ENCODE measurements at places on chromosomes 4 and X. TPM values are rescaled to one million over a fixed set of nuclear protein-coding genes. Genes with fewer than 3 reads are reported as not detected.
A peak's percentile ranks its signal among the peaks of the same experiment; 100 is the strongest.

- DNase-seq: no peak
These were observed 7.8 kb downstream of the SERTM2 start for GRCh38 chrX:111519215-111519614.

DNA sequence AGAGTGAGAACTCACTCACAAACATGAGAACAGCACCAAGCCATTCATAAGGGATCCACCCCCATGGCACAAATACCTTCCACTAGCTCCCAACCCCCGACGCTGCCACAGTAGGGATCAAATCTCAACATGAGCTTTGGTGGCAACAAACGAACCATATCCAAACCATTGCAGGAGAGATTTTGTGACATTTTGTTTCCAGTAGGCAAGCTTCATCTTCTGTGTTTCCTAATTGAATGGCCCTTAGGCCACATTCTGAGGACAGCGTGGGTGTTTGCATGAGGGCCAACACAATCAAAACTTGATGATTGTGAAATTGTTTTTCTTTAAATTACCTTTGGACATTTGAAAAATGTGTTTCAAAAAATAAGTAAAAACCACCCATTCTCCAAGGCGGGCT, 102.6 kb upstream of the LNX1 start:
- DNase-seq: no peak

DNA sequence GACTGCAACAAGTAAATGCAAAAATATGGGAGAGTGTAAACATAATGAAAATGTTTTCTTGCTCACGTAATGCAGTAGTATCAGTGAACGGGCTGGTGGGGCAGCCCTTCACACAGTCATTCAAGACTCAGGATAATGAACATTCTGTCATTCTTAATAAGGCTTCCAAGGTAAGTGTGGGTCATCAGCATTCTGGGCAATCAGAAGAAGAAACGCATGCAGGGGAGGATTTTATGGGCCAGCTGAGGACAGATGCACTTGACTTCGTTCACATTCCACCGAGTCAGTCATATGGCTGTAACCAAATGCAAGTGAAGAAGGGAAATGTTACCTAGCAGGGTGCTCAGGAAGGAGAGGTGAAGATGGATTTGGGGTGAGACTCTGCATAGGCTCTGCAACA, 68.0 kb upstream of the MAP9 start:
- DNase-seq: no peak

DNA sequence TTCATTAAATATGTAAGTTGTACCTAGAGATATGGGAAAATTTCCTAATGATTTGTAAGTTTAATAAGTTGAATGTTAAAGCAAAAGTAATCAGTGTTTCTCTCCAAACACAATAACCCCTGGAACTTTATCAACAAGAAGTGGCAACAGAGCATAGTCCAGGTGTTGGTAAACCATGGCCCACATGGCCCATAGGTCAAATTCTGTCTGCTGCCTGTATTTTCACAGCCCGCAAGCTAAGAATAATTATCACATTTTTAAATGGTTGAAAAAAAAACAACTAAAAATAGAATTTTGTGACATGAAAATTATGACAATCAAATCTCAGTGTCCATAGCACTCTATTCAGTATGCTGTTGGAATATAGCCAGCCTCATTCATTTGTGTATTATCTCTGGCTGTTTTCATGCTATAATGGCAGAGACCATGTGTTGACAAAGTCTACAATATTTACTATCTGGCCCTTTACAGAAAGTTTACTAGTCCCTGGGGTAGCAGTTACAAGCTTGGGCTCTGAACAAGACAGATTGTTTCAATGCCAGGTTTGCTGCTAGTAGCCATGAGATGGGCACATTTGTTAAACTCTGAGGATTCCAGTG, 395.8 kb downstream of the GASK1B start:
- DNase-seq: no peak

DNA sequence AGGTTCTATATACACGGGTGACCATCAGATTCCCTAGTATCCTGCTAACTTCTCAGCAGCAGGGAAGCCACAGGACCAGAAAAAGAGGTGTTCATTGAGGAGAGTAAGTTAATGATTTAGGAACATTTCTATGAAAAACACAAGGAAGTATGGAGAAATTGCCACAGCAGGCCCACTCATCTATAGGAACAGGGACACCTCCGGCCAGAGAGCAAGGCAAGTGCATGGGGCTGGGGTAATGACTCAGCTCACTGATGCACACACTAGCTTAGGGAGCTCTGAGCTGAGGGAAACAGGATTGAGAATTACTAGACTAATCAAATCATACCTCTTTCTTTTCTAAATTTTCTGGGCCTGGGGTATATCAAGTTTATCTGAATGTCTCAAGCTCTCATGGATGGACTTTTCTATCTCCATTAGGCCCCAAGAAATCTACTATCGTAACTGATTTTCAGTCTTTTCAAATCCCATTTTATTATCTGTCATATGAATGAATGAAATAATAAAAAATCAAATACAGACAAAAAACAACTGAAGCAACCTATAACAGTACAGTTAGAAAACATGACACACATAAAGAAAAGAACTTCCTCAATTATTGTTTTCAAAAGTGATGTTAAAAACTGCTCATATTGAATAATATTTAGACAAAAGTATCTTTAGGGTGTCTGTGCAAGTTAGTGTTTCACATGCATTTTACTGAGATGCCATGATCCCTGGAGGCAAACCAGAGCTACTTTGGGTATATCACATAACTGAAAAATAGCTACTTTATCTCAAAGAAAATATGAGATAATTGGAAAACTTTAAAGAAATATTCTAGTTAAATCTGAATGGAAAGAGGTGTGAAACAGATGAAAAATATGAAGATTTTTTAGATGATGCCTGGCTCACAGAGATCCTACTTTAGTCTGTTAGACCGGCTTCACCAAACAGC, 89.8 kb downstream of the FBXO8 start:
- DNase-seq: no peak

DNA sequence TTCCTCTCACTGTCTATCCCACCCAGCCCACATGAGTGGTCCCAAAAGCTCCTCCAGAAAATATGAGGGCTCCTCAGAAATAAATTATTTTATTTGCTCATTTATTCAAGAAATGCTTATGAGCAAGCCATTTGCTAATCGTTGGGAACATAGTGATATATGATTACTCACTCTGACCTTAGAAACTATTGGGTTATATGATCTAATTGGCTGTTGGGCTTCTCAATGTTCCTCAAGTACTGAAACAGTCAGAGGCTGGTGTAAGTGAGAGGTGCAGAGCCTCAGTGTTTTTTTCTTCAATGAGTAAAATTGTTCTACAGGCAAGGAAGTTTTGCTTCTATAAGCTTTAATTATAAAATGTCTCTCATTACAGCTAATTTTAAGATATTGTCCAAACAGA, 893.8 kb upstream of the INTU start:
- peak; percentile 69 for DNase-seq

DNA sequence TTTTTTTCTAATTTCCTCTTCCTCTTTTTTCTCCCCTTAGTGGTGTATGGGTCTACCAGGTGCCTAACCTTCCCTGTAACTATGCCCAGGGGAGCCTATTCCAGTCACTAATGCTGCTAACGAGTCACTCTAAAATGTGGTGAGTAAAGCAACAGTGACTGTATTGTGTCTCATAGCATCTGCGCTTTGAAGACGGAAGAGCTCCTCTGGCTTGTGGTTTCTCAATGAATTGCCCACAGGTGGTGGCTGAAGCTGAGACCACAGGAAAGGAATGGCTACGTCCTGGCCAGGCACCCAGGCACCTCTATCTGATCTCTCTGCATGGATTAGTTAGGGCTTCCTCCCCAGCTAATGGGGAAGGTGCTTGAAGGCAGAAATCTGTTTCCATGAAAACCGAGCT, 763.5 kb upstream of the FRG1 start:
- DNase-seq: no peak

DNA sequence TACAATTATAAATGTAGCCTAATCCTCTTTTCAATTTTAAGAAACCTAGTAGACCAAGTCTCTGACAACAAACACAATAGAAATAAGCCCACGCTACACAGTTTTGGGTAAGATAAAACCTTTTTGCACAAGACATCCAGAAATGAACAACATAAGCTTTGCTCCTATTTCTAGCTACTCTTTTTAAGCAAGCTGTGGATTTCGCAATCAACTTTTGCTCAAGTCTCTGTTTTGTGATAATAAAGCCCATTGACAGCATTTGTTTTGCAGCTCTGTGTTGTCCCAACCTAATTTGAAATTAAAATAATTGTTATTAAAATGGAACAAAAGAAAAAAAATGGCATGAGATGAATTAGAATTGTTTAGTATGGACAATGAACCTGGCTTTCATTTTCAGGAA, 287.9 kb upstream of the PUDP start:
- peak; percentile 13 for DNase-seq

- peak; percentile 64 for DNase-seq
These were observed 15.8 kb downstream of the SMPX start for GRCh38 chrX:21741869-21742701.

- no peak for DNase-seq
These were observed 38.0 kb upstream of the DSPP start for GRCh38 chr4:87570290-87570805.

DNA sequence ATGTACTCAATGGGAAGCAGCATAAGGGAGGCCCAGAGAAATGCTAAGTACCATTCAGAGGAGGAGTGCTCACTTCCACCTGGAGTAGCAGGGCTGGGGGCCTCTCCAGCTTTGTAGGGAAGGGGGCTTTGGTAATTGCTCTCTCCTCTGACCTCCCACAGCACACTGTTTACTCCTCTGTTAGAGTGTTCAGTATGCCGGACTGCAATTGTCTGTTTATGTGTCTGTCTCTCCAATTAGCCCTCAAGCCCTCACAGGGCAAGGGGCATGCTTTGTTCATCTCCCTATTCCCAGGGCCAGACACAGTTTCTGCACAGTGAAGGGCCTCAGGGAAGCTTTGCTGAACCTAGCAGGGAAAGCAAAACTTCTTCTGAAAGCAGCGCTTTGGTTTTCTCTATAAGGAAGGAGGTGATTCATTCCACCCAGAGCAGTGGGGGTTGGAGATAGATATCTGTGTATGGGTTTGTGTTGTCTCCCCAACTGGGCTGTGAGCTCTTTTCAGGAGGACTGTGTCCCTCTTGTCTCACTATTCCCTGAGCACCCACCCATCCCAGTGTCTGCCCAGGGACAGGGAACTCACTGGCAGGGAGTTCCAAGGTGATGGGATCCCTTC, 50.0 kb upstream of the VMA21 start:
- DNase-seq: no peak

GRCh38 chrX:132508834-132509233, 20.0 kb upstream of the MBNL3 start:
- DNase-seq: no peak

- peak; percentile 33 for DNase-seq
These were observed 122.2 kb upstream of the PDE5A start for GRCh38 chr4:119750771-119751170.

DNA sequence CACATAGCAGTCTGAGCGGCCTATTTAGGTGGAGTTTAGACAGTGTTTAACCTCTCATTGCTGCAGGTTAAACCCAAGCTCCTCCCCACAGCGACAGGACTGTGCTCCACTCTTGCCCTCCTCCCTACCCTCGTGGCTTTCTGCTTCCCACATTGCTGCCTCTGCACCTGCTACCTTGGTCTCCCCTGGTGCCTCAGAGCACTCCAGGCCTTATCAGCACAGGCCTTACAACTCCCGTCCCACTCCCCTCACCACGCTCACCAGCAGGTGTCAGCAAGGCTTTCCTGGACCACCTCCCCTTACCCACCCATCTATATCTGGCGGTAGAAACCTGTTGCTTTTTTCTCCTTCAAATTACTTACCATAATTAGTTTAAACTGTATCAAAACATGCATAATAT, 18.6 kb downstream of the HELT start:
- no peak for DNase-seq

DNA sequence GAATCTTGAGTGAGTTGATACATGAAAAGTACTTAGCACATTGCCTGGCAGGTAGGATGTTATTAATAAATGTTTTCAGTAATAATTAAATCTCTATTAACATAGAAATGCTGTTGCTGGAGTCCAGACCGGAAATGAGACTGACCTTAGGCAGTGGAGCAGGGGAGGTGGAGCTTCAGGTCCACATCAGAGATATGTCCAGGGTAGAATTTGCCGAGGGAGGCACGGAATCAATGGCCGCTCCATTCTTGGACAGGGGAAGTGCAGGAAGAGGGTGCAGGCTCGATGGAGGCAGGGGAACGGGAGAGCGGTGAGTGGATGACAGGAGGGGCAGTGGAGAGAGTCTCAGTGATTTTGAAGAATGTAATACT, 107.3 kb downstream of the GATB start:
- DNase-seq: no peak

DNA sequence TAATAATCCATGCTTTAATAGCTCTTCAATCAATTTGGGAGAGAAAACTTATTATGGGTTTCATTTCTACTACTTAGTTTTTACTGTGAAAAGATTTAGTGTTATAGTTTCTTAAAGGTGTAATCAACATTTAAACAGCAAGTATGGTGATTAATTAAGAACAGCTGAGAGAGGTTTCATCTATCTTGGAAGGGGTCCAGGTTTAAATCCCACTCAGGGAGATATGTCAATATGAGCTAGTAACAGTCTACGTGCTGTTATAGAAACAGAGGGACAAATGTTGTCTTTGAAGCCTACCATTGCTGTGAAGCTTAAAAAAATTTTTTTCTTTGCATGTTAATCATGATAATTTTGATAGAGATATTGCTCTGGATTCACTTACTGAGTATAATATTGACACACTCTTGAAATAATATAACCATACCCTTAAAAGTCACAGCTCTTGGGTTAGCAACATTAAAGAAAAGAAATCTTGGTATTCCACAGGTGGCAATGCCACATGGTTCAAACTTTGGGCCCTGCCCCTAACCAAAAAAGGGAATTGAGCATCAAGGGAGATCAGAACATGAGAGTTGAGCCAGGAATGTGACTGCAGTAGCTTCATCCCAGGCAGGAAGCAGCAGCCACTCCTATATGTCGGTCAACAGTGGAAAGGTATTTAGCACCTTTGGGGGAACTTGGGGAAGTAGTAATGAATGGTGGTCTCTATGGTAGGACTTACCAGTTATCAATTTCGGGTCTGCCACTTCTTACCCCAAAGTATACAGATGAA, 107.8 kb downstream of the ANK2 start:
- peak; percentile 54 for DNase-seq

- no peak for DNase-seq
These were observed 953.6 kb upstream of the AGA start for GRCh38 chr4:178395798-178396197.

GRCh38 chr4:41533680-41534079, 4.3 kb upstream of the LIMCH1 start:
- no peak for DNase-seq

GRCh38 chr4:170374770-170375169, 285.0 kb upstream of the AADAT start:
- no peak for DNase-seq

- DNase-seq: no peak
These were observed 155.9 kb downstream of the AASDH start for GRCh38 chr4:56231410-56231809.

The ODAM gene
- total RNA-seq: not detected

The MTTP gene
- 0.06 TPM for total RNA-seq

The DUX4 gene
- total RNA-seq: not detected

The BEX4 gene
- total RNA-seq: 1.5 TPM

The MAOB gene
- total RNA-seq: not detected

The TAB3 gene
- 26.6 TPM for total RNA-seq

The SH3D19 gene
- total RNA-seq: 38.5 TPM

The RHOXF2 gene
- total RNA-seq: not detected

The SHISA3 gene
- not detected for total RNA-seq

The VEGFC gene
- 29.9 TPM for total RNA-seq

The FGB gene
- total RNA-seq: not detected

The CSAG2 gene
- total RNA-seq: not detected

The MAP9 gene
- total RNA-seq: 3.3 TPM

The ABCG2 gene
- 1.2 TPM for total RNA-seq

The ZNF157 gene
- not detected for total RNA-seq

The CYTL1 gene
- not detected for total RNA-seq
